ENCODE measurements at places on chromosomes 1 and 21.

DNA sequence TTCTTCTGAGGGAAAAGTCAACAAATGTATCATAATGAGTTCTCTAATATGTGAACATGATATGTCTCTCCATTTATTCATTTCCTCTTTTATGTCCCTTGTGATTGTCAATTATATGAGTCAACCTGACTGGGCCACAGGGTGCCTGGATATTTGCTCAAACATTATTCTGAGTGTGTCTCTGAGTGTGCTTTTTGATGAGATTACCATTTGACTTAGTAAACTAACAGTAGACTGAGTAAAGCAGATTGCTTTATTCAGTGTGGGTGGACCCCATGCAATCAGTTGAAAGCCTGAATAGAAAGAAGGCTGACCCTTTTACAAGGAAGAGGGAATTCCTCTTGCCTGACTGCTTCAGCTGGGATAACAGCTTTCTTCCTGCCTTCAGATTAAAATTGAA is 142.6 kb downstream of the SLC35F3 start:
- DNase-seq: no peak

DNA sequence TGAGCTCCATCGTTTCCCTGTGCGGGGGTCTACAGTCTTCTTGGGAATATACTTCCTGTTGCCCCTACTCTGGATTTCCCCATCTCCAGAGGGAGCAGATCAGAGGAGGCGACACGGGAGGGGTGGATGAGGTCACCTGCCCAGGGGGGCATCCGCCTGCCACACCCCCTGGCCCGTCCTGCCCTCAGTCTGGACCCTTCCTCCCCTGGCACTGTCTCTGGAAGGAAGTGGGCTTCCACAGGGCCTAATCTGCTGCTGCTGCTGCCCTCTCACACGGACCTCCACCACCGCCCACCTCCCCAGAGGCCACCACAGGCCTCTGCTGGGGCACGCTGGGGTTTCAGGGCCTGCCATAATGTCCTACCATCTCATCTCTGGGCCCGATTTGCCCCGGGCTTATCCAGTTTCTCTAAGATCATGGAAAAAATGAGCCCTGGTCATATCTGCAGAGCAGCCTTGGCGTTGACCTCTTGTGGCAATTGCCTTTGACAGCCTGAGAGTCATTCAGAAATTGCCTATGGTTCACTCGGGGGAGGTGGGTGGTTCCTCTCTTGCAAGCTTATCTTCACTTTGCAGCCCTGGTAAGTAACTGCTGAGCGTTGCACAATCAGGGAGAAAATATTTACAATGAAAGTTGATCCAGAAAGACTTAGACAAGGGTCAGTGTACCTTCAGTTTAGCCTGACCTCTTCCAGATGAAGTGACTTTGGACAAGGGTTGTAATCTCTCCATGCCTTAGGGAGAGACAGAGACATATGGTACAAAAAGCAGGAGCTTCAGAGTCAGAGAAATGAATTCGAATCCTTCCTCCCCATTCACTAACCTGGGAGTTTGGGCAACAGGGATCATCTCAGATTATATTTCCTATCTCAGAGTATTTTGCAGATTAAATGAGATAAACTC is 252.4 kb downstream of the TOMM20 start:
- DNase-seq: no peak

DNA sequence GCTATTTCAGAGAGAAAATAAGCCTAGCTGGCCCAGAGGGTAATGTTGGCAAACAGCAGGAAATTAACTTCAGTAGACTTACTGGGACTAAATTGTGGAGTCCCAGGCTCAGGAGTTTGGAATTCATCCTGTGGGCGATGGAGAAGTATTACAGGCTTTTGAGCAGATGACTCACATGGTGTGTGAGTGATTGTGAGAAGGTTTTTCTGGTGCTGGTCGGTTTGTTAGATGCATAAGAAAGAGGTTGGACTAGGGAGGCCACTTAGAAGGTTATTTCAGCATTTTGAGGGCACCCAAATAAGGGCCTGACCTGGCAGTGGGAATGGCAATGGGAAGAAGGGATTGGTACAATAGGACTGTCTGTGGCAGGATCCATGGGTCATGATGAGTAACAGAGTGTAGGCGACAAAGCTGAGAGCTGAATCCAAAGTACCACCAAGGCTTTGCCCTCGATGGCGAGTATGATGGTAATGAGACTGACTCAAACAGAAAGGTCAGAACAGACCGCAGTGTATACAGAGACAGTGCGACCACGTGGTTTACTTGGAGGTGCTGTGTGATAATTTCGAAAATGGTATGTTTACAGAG is 69.2 kb upstream of the KIF26B start:
- DNase-seq: no peak

- DNase-seq: no peak
These were observed 90.0 kb downstream of the GPR88 start for GRCh38 chr1:100627936-100628335.

GRCh38 chr1:151158326-151158725 is 1.9 kb downstream of the TNFAIP8L2 start:
- DNase-seq: no peak

DNA sequence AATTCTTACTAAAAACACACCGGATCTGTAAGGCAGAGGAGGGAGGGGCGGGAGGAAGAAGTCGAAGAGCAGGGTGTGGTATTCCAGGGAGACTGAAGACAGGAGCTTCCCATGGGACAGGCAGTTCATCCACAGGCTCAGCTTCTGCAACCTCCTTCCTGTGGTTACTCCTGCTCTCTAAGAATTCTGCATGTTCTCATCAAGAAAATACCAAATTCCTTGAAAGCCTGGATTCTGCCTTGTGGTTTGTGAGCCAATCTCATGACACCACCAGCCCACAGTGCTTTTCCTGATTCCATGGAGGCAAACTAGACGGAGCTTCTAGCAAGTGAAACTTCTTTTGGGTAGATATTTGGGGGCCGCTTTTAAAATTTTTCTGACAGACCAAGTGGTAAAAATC is 1.1 kb upstream of the ST6GALNAC3 start:
- no peak for DNase-seq

- DNase-seq: no peak
These were observed 17.7 kb downstream of the PLA2G5 start for GRCh38 chr1:20087668-20088067.

DNA sequence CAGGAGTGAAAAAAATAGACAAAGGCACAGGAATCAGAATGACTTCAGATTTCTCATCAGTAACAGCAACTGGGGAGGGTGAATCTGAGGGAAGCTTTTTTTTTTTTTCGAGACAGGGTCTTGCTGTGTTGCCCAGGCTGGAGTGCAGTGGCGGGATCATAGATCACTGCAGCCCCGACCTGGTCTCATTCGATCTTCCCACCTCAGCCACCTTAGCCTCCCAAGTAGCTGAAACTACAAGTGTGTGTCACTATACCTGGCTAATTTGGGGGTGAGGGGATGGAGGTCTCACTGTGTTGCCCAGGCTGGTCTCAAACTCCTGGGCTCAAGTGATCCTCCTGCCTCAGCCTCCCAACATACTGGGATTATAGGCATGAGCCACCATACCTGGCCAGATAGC is 10.7 kb downstream of the ARMH1 start:
- no peak for DNase-seq

- no peak for DNase-seq
These were observed 235.4 kb upstream of the ADAMTS5 start for GRCh38 chr21:27202301-27202700.

DNA sequence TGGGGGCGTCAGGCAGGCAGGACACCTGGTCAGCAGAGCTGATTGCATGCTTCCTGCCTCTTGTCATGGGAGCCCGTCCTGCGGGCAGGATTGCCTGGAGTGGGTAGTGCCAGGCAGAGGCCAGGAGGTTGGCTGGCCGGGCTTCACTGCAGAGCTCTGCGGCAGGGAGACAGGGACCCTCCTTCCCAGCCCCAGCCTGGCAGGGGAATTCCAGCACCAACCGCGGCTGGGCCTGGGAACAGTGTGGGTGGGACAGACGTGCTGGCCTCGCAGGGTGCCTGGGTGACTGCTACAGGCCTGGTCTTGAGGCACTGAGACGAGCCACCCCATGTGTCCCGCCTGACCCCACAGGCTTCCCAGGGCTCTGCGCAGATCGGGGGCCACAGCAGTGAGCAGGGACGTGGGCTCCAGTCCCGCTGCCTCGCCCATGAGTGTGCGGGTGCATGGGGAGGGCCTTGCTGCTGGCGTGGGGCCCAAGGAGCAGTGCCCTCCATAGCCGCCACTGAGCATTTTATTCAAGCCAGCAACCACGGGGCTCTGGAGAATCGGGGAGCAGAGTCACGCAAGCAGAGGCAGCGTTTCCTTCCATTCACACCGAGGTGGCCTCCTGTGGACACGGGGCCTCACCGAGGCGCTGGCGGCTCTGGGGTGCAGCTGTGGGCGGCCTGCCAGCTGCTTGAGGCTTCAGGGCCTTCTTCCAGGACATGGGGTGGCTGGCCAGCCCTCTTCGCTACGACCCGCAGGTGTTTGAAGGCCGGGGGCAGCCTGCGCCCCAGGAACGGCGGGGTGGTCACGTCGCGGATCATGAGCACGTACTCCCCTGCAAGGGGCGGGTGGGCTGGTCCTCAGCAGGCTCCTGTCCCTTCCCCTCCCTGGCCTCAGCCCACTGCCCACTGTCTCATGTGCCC is 70.3 kb downstream of the MORN1 start:
- DNase-seq: no peak

DNA sequence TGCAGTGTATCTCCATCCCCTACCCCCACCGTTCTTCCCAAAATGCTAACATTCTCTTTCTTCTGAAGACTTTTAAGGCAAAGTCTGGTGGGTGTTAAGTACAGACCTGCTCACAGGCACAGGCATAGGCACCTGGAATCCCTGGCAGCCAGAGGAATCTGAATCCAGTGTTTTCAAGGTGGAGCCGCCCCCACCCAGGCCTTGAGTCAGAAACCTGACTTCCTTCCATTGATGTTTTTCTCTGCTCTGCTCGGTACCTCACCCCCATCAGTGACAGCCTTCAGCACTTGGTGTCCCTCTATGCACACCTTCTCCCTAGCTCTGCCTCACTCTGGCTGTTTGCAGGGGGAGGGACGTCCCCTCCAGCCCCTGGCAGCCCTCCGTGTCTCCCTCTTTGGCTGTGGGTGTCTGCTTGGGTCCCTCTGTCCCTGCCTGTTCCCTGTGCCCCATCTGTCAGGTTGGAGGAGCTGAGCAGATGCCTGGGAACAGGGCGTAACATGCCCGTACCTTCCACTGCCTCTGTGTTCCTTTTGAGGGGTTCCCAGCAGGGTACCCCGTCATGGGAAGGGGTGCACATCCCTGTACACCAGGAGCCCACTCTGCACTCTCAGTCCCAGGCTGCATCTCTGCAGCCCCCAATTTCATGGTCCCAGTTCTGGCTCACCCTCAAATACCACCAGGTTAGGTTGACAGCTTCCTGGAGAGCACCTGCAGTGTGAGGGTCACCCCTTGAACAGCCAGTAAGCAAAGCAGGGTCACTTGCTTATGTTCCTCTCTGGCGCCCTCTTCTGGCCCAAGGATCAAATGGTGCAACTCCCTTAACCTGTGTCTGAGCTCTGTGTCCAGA is 6.7 kb downstream of the NCDN start:
- peak; percentile 50 for DNase-seq

GRCh38 chr1:26278303-26278702 is 1.6 kb upstream of the SH3BGRL3 start:
- no peak for DNase-seq

- DNase-seq: no peak
These were observed 841.8 kb upstream of the ADGRL4 start for GRCh38 chr1:79848316-79848715.

DNA sequence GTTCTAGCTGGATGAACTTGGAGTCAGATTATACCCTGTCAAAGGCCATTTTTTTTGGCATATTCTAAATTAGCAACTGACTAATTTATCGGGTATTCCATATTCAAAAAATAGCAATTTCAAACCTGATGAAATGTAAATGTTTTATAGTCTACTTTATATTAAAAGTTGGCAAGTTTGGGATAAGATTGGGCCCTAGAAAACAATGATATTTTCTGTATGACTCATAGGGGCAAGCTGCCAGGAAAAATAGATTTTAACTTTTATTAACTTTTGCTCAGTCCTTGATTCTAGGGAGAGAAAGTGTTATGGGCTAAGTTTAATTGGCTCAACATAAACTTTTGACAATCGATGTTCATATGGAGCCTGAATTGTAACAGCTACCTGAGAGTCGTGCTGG is 576.9 kb upstream of the B3GALT2 start:
- DNase-seq: no peak

DNA sequence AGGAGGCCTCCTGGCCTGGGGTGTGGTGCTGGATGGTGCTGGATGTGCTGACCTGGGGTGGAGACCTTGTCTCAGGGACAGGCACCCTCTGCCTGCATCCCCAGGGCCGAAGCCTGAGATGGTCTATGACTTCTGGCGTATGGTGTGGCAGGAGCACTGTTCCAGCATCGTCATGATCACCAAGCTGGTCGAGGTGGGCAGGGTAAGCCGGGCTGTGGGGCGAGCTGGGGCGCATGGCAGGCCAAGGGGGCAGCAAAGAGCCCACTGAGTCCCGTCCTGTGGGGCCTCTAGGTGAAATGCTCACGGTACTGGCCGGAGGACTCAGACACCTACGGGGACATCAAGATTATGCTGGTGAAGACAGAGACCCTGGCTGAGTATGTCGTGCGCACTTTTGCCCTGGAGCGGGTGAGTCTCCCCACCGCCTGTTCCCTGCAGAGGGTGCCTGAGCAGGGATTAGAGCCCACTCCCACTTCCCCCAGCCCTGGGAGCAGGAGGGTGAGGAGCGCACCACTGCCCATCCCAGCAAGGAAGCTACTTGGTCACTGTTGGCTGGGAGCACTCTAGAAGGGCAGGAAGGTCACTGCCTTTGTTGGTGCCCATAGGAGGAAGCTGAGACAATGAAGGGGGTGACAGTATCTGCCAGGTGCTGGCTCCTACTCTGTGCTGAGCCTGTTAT is 75.2 kb downstream of the PTPRU start:
- no peak for DNase-seq
